ENCODE measurements at places on chromosomes 3 and 15.

DNA sequence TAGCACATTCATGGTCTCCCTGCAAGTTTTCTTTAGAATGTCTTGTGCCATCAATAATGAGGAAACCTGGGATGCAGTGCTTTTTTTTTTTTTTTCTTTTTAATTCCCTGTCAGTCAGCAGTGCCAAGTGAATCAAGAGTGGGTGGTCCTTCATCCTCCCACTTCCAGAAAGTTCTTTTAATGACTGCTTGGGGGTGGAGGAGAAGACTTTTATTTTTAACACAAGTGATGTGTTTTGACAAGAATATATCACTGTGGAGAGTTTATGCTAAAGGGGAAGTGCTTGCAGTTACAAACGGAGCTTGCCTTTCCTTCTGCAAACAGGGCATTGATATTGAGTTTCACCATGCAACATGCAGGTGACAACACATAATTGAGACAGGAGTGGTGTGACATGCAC is 69.7 kb downstream of the CACNA2D3 start:
- no peak for DNase-seq

DNA sequence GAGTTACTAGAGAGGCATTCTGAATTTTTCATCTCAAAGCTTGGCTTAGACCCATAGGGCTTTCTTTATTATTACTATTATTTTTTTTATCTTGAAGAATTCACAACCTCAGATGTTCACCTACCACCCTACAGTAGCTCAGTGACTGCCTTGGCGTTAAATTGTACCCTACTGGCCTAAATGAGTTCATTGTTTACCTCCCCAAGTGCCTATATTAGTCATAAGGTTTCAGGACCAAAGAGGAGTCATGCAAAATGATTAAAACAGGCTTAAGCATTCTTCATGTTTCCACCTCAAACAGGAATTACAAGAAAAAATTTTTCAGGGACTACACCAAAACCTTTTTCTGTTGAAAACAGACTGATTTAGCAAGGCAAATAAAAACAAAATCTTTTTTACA is 751.5 kb downstream of the SQOR start:
- DNase-seq = no peak

DNA sequence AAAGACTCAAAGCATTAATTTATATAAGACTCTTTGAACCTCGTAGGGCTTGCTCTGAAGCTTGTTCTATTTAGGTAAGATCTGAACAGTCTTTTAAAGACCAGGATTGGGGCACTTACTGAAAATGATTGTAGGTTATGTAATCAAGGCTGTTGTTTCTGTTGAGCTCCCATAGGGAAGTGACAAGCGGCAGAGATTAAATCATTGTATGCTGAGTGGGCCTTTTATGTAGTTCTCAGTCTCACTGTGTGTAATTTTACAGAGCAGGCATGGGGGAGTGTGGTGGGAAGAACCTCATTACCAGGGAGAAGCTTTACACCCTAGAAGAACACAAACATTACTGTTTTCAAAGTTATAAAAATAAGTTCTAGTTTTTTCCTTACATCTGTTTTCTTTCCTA is 160.0 kb upstream of the SNTN start:
- no peak for DNase-seq

DNA sequence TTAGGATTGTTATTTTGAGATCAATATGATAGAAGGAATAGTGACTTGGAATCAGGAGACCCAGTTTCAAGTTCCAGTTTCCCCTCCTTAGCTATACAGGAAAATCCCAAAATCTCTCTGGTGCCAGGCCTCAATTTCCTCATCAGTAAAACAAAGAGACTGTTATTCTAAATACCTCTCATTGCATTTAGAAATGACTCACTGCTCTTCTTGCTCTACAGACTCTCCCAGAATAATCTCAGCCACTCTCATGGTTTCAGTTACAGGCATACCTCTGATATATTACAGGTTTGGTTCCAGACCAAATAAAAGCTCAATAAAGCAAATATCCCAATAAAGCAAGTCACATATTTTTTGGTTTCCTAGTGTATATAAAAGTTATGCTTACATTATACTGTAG is 28.3 kb downstream of the IMPG2 start:
- no peak for DNase-seq

DNA sequence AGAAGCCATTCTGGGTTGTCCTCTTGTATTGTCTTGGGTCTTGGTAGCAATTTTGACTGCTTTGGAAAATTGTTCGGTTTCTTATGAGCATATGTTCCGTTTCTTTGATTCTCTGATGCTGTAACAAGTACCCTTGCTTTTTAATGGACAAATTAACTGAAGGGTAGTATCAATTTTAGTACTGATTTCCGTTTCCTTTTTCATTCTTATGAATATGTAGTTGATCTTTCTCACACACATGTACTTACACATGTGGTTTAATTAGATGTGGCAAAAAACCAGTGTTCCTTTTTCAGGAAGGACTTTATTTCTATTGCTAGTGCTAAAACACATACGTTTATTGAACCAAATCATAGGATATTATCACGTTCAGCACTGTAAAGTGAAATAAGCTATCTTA is 119.1 kb downstream of the TCF12 start:
- DNase-seq = no peak

DNA sequence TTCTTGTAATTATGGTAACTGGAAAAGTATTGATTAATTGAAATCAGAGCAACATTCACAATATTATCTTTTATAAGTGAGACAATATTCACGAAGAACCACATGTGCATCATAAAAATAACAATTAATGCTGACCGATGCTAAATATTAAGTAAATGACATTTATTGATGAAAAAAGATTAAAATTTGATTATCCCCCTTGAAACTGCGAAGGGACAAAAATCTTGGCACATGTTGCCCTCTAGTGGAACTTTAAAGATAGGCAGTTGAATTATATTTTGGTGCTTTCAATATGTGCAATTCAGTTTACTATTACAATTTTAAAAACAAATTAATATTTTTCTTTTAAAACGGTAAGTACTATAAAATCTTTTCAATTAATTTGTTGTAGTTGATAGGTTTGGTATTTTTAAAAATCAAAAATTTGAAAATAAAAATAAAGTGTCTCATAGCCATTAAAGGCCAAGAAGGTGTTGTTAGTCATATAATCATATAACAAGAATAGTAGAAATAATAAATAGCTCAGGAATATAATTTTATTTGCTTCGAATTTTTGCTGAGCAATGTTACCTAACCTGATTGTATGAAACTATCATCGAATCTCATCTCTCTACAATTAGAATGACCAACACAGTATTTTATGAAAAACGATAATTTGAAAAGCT is 270.2 kb downstream of the ROBO1 start:
- DNase-seq = no peak

- no peak for DNase-seq
Observed at GRCh38 chr3:10771486-10772270, 44.4 kb upstream of the SLC6A11 start.

DNA sequence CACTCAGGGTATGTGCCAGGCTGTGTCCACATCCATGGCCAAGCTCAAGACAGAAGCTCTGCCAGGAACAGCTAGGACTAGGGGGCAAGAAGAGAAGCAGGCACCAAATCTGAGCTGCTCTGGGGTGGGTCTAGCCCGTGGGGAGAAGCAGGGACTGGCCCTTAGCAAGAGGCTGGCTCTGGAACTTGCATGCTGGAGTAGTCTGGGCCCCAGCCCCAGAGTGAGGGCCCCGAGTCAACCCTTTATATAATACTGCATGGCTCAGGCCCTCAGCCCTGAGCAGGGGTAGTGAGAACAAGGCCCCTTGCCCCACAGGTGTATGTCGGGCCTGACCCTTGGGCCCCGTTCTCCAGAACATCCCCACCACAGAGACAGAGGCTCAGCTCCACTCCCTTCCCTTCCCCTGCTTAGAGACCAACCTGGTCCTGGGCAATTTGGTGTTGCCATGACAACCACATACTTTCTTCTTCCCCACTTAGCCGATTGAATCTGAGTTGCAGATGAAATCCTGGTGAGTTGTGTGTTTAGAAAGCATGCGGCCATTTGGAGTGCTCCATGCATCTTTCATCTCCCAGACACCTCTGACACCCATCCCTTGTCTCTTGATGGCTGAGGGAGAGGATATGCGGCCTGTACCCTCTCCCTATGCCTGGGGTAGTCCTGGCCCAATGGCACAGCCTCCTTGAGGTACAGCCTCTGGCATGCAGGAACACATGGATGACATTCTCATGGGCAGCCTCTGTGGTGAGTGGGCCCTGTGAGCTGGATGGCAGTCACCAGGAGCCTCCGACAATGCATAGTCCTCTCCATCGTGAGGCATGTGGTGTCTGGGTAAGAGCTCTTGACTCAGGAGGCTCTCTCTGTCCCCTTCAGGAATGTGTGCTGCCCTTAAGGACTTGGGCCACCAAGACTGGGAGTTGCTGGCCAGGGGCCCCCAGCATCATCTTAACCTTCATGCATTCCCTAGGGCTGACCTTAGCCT is 29.2 kb upstream of the SFMBT1 start:
- DNase-seq = no peak

DNA sequence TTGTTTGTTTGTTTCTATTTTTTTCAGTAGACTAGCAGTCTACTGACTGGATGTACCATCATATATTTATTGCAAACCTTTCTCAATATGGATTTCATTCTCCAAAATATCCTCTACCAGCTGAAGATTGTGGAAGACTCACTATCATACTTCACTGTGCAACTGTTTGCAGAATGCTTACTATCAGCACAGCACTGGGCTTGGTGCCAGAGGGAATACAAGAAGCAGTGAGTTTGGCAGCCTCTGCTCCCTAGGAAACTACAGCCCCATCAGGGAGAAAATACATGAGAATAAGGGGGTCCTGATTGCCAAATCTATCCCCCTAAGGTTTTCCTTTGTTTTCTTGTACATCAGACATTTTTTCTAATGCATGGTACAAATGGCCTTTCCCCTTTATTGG is 27.5 kb downstream of the AQP9 start:
- DNase-seq = no peak

DNA sequence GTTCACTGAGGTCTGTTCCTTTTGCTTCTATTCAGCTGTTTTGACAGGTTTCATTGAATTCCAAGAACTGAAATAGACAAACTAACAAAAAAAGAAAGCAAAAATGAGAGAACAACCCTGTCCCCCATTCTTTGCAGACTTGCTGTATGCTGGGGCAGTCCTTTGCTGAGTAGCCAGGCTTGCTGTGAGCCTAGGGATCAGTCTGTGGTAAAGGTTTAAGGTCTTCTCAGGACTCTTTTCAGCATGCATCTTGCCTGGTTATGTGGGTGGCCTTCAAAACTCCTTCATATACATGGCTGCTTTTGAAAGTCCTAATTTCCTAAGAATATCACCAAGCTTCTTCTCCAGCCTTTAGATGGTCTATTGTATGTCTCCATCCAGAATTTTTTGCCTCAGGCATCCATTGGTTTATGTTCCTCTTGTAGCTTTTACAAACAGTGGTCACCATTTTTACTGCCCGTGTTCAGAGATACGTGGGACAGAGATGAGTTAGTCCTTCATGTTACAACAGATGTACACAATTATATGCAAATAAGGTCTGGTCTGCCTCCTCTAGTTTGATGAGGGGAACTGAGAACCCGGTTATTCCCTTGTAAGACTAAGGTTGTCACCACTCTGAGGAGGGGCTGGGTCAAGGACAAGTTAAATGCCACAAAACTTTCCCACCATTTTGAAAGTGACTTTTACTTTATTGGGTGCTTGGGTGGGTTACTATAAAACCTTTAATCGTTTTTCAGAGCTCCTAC is 41.4 kb downstream of the SACM1L start:
- no peak for DNase-seq

- DNase-seq = no peak
Observed at GRCh38 chr15:37133602-37134001, 33.3 kb upstream of the MEIS2 start.

DNA sequence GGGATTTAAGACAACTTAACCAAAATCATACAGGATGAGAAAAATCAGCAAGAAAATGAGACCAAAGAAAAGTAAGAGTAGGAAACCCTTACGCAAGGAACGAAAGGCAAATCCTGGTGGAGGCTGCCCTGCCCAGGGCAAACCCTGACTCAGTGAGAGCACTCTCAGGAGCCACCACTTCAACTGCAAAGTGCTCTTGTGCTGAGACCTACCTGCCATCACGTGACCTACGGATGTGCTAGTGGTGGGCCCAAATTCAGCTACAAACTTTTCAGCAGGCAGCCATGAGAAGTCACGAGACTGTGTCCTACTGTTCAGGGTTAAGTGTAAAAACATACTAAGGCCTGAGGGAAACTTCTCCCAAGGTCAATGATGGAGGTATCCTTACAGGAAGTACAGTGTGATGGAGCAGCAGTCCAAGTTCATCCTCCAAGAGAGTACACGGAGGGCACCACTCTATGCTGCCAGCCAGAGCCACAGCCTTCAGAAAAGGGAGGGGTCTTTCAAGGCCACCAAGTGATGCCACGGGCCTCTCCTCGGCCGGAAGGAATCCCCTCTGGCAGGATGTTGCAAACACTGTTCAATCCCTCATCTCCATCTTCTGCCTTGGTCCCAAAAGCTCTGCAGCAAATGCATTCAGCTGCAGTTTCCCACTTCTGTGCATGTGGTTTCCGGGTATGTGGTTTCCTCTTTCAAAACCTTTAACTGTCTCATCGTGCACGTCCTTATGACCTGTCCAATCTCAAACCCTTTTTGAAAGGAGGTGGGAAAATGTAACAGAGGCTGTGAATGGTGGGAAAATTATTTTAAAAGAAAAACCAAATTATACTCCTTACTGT is 9.5 kb downstream of the CHSY1 start:
- peak; percentile 55 for DNase-seq

DNA sequence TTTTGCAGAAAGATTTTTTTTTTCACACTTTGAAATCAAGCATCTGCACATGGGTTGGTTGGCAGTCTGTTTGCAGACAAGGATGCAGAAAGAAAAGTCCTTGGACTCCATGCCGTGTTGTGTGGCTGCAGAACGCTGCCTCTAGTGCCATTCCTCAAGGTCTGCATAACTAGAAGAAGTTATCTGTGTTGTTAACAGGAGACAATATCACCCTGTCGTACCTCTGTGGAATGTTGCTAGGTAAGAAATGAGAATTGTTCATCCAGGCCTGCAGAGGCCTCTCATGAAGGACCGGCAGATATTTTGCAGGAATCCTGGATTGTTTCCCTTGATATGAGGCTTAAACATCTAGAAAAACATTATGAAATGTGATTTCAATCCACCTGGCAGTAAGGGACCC is 58.5 kb upstream of the PPARG start:
- no peak for DNase-seq

- no peak for DNase-seq
Observed at GRCh38 chr3:37492977-37493471, 318.6 kb upstream of the LRRFIP2 start.

GRCh38 chr15:31102039-31102321 is 455 bp upstream of the TRPM1 start:
- no peak for DNase-seq

GRCh38 chr3:184005941-184006507 is 11.7 kb downstream of the ABCC5 start:
- no peak for DNase-seq

DNA sequence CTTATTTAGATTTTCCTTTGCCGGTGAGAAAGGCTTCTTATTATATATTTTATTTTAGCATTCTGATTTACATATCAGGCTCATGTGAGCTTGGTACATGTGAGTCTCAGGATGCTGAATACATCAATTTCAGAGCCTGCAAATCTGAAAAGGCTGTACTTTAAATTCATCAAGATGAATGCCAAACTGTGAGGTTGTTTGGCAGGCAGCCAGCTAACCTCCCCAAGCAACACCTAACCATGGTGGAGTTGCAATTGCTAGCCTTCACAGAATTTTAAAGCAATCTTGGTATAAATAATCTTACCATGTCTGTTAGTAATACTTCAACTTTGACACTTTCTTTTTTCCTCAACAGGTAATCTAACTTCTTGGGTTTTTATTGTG is 252.5 kb downstream of the CDIN1 start:
- DNase-seq = no peak
